ENCODE measurements at places on chromosomes 13 and 19.

GRCh38 chr13:96525715-96526114, 435.8 kb downstream of the HS6ST3 start:
- no peak for DNase-seq

DNA sequence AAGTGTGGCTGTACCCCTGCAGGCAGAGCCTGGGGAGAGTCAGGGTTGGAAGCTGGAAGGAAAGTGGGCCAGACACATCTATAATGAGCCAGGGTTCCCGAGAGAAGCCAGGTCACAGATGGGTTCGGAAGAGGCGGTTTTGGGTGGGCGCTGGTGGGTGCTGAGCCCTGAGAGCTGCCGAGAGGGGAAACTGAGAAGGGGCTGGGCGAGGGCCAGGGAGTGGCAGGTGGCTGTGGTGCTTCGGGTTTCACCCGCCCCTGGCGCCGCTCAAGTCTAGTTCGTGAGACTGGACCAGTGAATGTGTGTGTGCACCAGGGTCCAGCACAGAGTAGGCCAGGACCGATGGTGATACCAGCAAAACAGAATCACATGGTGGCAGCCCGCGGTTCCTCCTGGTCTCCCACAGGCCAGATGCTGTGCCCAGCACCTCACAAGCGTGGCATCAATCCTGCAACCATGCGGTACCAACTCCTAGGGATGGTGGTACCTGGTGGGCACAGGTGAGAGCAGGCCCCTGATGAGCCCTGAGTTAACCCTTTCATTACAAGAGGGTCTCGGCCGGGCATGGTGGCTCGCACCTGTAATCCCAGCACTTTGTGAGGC, 1.8 kb upstream of the LRRC4B start:
- no peak for DNase-seq

DNA sequence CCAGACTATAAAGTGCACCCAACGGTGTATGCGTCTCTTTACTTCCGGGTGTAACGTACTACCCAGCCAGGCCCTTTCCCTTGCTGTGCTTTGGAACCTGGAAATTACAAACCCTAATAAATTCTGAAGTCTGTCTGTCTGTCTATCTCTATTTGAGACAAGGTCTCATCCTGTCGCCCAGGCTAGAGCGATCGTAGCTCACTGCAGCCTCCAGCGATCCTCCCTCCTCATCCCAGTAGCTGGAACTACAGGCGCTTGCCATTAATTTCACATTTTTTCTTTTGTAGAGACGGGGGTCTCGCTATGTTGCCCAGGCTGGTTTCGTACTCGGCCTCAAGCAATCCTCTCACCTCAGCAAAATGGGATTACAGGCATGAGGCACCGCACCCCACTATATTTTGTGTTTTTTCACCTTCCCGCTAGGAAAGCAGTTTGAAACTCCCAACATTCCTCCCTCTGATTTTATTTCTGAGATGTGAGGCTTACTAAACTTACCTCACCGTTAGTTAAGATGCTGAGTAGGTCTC, 469 bp upstream of the RNF6 start:
- DNase-seq = no peak

GRCh38 chr13:96671073-96671472, 323.2 kb downstream of the OXGR1 start:
- no peak for DNase-seq

DNA sequence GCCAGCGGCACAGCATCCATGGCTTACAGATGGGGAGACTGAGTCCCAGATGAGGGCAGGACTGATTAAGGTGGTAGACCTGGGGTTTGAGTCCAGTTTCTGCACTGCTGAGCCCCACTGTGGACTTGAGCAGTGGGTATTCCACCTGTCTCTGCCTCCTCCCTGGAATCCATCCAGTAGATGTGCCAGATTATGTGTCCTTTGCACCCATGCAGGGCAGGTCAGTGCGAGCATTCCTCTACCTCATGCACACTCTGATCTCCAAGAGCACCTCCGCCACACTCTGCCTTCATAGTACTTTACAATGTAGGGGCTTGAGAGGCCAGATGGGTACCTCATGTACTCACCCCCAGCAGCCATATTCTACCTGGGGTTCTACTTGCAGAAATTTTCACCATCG, 10.0 kb downstream of the ZSCAN22 start:
- DNase-seq = no peak

DNA sequence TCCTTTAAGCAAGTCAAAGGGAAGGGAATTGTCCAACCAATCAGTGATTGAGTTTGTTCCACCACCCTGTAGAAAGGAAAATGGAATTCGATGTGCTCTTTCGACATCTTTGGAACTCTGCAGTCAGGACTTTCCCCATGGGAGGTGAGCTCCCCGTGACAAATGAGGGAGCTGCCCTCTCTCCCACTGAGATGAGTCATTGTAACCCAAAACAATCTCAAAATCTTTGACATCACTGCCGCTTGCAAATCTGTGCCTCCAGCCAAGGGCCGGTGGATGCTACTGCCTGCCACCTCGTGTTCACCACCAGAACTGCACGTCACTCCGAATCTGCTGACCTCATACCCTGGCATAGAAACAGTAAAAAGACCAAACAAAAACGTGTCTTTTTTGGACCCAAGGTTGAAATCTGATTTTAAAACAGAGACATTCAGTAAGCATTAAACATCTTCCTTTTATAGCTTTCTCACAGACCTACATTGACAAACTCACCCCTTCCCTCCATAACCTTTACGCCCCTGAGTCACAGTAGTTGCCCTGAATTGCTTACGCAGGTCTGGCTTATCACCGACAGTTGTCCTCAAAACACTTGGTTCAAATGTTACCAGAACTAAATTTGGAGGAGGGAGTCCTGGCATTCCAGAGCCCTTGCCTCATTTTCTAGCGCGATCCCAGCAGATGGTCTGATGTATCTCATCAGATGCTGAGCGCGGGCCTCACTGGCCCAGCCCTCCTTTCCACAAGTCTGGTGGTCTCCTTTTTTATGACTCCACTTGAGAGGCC, 105.2 kb downstream of the COL4A2 start:
- peak; percentile 19 for DNase-seq

GRCh38 chr19:45152504-45153338, 8.1 kb downstream of the NKPD1 start:
- no peak for DNase-seq

GRCh38 chr13:52947921-52948373, 80.7 kb upstream of the OLFM4 start:
- DNase-seq = no peak

- DNase-seq = peak; percentile 14
Measured at GRCh38 chr19:17075864-17076542, 426 bp downstream of the MYO9B start.

- DNase-seq = no peak
Measured at GRCh38 chr13:21676611-21677021, 5.7 kb downstream of the FGF9 start.

- peak; percentile 10 for DNase-seq
Measured at GRCh38 chr19:15331419-15332310, 674 bp downstream of the BRD4 start.

DNA sequence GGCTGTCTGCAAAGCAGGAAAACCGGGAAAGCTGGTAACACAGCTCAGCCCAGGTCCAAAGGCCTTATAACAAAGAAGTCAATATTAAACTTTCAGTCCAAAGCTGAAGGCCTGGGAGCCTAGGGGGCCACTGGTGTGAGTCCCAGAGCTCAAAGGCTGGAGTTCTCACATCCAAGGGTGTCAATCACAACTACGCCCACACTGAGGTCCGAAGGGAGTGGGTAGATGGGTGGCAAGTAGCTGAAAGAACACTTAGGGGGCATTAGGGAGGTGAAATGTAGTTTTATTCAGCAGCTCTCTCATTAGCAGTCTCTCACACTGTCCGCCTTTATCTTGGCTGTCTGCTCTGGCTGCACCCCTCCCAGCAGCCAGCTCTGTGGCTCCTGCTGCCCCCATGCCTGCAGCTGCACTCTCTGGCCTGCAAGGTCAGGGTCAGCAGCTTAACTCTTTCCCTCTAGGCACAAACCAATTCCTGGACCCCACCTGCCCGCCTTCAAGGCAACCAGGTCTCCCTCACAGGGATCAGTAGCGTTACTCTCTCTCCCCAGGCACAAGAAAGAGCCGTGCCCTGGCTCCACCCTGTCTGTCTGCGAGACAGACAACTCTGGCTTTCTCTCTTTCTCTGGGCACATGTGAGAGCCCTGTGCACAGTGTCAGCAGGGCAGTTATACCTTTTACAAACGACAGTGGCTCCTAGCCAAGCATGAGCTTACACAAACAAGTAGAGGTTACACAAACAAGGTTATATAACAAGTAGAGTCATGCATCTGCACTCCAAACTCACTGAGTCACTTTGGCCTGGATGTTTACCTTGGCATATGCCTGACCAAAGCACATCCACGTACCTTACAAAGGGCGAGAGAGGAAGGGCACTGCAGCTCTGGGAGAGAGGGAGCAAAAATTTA, 249.4 kb upstream of the PCDH20 start:
- no peak for DNase-seq

GRCh38 chr19:29514525-29515232, 11.1 kb upstream of the VSTM2B start:
- DNase-seq = no peak

DNA sequence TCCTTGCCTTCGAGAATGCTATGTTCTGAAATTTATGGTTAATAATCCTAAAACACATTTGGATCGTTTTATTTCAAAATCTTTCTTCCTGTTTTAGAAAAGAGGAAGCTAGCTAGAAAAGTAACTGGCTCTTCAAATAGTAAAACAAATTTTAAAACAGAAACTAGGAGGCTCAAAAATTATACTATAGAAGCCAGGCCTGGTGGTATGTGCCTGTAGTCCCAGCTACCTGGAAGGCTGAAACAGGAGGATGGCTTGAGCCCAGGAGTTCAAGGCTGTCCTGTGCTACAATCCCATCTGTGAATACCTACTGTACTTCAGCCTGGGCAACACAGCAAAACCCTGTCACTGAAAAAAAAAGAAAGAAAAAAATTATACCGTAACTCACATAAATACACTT, 57.9 kb downstream of the ELF1 start:
- no peak for DNase-seq

DNA sequence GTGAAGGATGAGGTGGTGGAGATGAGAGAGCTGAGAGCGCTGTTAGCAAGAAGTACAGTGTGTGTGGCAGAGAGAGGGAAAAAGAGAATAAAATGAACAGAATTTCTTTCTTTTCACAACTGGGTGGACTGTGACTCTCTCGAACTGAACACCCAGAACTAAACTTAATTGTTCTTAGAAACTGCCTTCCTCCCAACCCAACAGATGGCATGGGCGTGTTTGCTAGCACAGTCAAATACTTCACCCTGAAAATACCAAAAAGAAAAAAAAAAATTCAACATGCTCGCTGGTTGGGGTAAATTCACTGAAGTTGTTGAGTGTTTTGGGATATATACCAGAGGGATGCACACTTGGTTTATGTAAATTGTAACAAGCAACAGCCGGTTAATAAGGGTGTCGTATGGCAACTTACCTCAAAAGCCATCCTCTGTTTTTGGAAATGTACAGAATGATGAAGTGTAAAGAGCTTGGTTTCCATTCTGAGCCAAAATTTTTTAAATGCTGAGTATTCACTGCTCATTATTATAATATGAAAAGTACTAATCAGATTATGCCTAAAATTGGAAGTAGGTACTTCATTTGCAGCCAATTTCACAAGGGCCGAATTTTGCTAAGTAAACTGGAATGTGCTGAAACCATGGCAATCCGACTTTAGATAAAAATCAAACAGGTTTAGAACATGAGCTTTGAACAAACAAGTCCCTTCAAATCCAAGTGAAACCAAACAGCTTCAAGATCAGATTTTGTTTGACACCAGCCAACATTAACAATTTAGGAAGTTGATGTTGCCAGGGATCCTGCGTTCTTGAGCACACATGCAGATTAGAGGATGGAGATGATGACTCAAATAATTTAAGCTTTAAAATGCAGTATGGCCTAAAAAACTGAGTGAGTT, 115.8 kb downstream of the ZIC5 start:
- DNase-seq = no peak

- no peak for DNase-seq
Measured at GRCh38 chr19:2732157-2732725, 7.6 kb downstream of the SLC39A3 start.

DNA sequence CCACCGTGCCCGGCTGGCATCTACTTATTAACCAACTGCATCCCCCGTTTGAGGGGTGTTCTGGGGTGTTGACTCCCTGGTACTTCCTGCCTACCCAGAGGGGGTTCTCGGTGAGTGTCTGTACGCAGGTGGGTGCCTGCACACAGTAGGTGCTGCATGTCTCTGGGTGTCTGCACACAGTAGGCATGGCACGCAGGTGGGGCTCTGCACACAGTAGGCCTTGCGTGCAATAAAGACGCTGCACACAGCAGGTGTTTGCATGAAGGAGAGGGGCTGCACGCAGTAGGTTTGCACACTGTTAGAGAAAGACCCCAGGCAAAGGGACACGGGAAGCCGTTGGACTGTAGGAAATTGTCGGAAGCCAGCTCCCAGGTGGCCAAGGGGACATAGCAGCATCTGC, 11.2 kb downstream of the GADD45B start:
- DNase-seq = no peak

DNA sequence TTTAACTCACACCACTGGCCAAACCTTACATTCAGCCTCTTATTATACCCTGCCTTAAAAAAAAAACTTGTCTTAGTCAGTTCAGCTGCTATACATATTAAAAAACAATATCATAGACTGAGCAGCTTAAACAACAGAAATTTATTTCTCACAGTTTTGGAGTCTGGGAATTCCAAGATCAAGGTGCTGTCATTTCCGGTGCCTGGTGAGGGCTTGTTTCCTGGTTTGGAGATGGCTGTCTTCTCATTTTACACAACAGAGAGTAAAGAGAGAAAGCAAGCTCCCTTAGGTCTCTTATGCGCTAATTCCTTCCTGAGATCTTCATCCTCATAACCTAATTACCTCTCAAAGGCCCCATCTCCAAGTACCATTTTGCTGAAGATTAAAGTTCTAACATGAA, 769.2 kb downstream of the DIAPH3 start:
- no peak for DNase-seq

DNA sequence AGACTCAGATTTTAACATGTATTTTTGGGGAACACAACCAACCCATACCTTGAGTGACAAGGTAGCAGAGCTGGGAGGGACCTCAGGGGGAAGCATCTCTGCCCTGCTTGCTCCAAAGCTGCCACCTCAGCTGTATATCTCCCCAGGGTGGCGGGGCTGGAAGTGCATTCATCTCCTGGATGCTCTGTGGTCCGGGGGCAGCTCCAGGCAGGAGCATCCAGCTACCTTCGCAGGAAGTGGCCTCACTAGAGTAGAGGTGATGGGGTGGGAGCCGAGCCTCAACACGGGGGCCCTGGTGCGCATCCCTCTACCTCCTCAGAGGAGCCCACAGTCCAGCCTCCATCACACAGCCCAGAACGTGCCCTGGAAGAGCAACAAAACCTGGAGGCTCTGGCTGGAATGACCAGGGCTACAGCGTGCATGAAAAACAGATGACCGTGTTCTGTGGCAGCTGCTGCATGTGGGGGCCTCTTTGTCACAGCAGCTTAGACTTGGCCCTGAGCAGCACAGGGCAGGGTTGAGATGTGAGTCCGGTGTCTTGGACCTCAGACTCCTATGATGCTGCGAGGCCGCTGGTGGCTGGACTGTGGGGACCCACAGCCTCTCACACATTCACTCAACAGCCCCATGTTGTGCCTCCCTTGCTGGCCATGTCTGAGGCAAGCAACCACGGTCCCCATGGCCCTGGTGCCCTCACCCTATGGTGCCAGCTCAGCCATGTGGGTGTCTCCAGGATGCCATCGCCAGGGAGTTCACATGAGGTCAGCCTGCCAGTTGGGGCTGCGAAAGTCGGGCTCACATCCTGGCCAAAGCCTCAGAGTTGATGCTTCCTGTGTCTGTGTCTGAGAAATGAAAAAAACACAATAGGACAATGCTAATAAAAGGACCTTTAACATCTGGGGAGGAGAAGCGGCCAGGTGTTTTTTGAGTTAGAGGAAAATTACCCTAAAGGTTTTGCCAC, 17.1 kb upstream of the GAS6 start:
- no peak for DNase-seq
